ENCODE measurements at places on chromosomes 7 and 10.

DNA sequence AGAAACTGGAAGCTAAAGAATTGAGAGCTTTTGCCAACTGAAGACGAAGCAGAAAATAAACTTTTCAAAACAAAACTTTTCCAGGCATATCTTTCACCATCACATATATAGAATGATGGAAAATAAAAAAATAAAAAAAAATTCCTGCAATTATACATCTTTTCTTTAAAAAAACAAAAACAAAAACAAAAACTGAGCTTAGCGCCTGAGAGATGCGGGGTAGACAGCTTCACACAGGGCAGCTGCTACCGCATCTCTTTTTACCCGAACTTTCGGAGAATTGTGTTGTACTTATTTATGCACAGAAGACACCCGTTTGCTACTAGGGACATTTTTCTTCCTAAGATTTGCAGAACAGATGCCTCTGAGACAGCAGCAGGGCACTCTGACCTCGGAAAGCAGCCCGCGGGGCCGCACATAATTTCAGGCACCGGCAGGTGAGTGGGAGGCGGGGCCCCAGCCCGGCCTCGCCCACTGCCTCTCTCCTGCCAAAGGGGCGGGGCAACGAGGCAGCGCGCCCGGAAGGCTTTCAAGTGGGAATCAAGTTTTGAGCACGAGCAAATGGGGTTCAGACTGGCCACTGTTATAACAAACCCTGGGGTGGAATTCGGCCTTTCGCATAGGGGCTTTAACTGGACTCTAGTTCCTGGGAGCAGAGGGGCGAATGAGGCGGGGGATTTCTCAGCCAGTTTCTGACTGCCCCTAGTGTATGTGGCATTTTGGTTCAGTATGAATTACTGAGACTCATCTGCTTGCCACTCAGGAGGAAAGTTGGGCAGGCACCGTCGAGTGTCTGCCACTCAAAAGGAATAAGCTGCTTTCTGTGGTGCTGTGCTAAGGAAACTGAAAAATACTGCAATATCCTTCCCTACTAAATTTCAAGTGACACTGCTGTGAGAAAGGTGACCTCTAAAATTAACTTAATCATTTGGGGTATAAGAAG is 18.5 kb upstream of the FAM133B start:
- DNase-seq = no peak

DNA sequence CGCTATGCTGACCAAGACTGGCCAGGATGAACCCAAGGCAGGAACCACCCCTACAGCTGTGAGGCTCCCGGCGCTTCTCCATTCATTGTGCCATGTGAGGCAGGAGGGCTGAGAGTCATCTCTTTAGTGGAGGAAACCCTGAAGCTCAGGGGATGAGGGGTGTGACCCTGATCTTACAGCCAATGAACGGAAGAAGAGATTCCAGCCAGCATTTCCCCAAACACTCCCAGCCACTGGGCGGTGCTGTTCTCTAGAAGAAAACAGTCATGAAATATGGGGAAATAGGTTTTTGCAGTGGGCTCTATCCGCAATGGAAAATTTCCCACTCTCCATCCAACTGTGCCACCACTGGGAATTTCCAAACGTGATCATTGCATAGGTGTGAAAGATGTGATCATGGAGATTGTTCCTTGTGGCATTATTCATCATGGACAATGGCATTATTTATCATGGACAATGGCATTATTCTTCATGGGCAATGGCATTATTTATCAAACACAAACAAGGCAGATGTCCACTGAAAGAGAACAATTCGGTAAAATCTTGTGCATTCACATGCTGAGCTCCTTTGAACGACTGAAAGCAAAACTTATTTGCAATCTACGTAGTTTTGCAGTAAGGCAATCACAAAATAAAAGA is 14.0 kb upstream of the SLC18A2 start:
- DNase-seq = no peak

- DNase-seq = no peak
Observed at GRCh38 chr10:52491246-52491995, 177.3 kb downstream of the DKK1 start.

DNA sequence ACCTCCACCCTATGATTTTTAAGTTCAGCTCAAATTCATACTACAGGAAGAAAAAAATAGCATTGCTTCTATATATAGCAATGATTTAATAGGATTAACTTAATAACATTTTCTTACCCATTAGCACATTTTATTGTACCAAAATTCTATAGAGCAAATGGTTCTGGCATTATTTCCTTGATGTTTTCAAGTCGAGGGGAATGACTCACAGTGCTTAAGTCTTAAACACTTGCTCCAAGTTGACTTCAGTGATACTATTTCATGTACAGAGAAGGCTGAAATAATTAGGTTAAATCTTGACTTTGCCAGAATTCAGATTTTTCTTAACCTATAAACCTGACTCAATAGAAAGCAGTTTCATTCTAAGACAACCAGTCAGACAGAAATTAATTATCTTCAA is 1133.8 kb downstream of the SORCS3 start:
- no peak for DNase-seq

GRCh38 chr10:4847561-4848355 is 21.8 kb downstream of the AKR1E2 start:
- no peak for DNase-seq

DNA sequence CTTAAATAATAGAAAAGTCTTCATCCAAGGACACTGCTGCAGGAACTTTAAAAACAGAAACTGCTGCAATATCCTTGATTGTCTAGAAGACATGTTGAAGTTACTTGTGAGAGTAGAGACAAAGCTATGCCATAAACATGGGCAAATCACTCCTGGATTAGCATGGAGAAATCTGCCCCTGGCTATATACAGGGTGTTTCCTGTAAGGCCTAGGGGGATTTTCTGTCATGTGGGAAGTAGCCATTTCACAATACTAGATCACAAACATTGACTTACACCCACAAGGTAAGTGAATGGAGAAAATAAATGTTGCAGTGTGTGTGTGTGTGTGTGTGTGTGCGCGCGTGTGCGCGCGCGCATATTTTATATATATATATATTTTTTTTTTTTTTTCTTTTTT is 35.2 kb upstream of the PDK4 start:
- DNase-seq = no peak

- no peak for DNase-seq
Observed at GRCh38 chr7:151371266-151371665, 29.7 kb downstream of the NUB1 start.

DNA sequence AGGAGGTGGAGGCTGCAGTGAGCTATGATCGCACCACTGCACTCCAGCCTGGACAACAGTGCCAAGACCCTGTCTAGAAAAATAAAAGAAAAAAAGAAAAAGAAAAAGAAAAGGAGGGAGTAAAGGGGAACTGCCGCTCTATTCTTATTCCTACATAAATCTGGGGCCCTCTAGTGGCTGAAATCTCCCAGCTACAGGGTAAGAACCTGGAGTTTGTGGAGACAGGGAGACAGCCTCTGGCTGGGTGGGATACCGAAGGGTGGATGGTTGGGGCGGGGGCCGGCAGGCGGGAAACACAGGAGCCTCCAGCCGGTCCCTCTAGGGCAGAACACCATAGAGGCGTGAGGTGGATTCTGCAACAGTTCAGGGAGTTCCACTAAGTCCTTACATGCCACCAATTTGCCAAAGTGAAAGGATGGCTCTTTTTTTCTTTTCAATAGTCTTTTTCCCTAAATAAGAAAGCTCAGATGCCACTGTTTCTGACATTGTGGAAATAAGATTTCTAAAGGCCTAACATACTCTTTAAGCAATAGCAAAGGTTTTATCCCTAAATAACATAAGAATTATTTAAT is 117.3 kb downstream of the SVIL start:
- DNase-seq = no peak

DNA sequence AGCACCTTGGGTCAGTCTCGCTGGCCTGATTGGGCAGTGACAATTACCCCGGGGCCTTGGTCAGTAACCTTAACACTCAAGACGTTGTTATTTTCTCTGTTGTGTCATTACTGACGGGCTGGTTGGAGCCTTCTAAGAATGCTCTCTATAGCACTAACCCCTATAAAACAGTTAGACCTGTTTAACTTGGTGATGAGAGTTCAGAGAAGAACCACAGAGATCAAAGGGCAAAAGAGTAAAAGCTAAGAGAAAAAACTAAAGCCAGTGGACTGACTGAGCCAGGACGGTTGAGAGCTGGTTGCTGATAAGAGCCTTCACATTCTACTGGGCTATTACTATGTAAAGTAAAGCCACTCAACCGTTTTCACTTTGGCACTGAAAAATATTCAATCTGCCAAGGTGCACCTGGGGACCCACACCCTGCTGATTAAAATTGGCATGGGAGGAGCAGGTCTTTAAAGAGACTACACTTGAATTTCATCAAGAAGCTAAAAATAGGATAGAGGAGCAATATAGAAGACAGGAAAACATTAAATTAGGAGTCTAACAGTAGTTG is 13.6 kb upstream of the ITGB1 start:
- DNase-seq = no peak

GRCh38 chr10:51788273-51788672 is 88.9 kb upstream of the CSTF2T start:
- DNase-seq = no peak

- no peak for DNase-seq
Observed at GRCh38 chr7:28083998-28084985, 96.3 kb downstream of the JAZF1 start.

- no peak for DNase-seq
Observed at GRCh38 chr10:71392292-71392691, 4.4 kb upstream of the CDH23 start.

DNA sequence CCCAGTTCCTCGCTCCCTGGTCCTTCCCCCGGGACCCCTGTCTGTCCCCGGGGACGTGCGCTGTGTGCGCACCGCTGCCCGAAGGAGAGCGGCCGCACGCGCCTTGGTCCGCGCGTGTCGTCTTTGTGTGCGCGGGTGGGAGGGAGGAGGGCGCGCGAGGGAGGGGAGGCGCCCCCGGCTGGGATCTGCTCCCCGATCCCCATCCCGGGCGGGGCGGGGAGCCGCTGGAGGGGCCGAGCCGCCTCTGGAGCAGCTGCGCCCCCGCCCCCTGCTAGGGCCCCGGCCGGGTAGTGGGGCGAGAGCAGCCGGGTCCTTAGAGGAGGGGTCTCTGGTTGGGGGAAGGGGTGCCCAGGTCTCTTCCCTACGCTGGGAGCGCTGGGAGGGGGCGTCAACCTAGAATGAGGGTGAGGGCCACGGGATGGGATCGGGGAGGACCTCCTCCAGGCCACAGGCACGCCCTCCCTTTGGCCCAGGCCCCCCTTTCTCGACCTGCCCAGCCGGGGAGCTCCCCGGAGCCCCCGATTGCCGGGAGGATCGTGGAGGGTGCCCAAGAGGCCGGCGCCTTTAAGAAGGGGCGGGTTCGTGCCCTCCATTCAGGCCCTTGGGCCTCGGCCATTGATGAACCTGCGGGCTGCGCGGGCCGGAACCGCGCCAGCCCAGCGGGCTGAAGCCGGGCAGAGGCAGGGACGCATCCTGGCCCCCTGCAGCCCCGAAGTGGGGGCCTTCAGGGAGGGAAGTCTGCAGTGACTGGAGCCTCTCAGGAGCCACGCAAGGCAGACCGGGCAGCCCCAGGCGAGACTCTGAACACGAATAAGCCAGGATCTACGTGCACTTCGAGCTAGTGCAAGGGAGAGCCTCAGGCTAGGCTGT is 678 bp downstream of the SH2B2 start:
- no peak for DNase-seq

DNA sequence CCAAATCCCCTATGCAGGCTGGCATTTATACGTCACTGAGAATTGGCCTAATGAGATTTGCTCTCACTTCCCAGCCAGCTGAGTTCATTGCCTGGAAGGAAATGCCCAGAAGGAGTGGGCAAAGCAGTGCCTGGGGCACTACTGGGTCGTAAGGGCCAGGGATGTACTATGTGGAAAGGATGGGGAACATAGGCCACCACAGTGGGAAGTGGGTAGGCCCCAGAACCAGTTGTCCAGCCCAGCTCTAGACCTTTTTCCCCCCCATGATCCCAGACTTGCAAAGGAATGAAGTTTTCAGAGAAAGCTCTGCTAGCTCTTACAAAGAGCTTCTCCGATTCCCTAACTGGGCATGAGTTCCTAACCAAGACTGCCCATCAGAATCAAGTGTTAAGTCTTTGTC is 13.9 kb downstream of the TRPV5 start:
- no peak for DNase-seq

- DNase-seq = no peak
Observed at GRCh38 chr10:422675-423074, 266.8 kb downstream of the DIP2C start.

GRCh38 chr10:123904834-123905409 is 13.3 kb upstream of the CPXM2 start:
- DNase-seq = no peak

DNA sequence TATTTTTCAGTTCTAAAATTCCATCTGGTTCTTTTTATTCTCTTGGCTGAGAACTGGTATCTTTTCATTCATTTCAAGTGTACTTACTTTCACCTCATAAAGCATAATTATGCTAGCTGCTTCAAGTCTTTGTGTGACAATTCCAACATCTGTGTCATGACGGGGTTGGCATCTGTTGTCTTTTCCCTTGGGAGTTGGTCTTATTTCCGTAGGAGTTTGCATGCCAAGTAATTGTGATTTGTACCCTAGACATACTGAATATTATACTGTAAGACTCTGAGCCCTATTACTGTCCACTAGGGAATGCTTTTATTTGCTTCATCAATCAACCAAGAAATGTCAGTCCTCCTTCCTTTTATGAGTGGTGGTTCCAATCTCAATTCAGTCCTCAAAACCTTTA is 24.6 kb upstream of the HUS1 start:
- no peak for DNase-seq

DNA sequence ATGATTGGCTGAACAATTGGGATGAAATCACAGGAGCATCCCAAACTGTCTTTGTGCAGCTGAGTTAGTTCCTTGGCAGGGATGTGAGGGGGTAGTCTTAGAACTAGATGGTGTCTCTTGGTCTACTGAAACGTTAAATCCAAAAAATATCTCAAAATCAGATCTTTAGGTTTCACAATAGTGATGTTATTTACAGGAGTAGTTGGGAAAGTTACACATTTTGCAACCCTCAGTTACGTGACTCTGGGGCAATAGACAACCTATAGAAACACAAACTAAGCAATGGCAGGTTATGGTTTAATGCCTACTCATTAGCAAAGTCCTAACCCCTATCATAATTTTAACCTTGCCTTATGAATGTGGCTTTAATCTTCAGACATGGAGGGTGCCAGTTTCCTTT is 24.0 kb downstream of the PKD1L1 start:
- no peak for DNase-seq

DNA sequence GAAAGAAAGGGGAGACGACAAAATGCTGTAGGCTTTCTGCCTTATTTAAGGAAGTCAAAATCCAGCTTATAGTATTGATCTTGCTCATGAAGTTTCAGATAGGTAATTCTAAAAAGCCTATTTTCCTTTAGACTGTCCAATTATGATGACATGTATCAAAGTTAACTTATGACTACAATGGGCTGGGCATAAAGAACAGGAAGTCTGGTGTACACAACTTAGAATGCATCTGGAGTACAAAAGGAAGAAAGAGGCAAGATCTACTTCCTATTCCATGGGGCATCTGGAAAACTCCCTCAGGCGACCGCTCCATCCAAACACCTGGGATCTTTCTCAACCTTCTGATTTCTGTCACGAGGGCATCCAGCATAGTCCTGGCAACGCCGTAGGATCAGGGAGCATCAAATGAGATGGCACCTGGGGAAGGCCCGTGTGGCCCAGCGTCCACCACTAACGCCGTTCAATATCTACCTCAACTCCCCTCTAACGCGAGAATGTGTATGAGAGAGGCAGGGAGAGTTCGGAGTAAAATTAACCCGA is 512 bp downstream of the FAM24B start:
- no peak for DNase-seq

- no peak for DNase-seq
Observed at GRCh38 chr10:124008187-124008586, 85.2 kb downstream of the CHST15 start.

- no peak for DNase-seq
Observed at GRCh38 chr10:48946891-48947500, 7.4 kb upstream of the LRRC18 start.

Data from stimulated activated CD4-positive, alpha-beta T cell treated with anti-CD3 and anti-CD28 coated beads, Interleukin-1b, Interleukin-23, amount 100 ng/mL, for 1 hour (primary cell).